ENCODE measurements at places on chromosomes 7 and 10.
A peak's percentile ranks its signal among the peaks of the same experiment; 100 is the strongest.

DNA sequence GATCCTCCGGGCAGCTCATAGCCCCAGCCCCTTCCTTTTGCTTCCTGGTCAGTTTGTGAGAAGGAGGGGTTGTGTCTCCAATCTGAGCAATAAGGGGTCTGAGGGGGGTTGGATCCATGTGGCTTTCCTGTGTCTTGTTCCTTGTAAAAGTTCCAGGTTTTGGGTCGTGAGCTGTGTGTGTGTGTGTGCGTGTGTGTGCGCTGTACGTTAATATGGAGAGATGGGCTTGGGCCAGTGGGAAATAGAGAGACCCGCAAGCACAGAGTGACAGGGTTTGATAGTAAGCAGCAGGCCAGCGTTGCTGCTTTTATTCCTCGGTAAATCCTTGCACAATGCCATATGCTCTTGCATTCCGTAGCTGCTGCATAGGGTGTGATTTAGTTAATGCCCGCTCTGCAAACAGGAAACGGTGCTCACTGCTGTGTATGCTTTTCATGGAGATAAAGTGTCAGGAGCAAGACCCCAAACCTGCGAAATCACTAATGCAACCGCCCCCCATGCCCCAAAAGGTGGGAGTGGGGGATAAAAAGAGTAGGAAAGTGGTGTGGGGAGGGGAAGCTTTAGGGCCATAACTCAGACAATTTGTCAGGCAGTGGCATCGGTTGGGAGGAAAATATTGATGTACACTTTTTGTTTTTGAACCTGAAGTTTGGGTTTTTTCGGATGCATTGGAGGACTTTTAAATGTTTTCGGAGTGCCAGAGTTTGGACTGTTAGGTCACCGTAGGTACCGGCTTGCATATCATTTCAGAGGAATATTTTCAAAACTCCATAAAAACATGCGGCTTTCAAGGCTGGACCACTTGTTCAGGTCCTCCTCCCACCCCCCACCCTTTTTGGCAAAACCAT, 108.7 kb downstream of the TCF7L2 start:
- no peak for DNase-seq

- no peak for DNase-seq
These were observed 14.6 kb downstream of the WBP1L start for GRCh38 chr10:102758240-102758932.

- peak; percentile 18 for DNase-seq
These were observed 166.0 kb upstream of the SP4 start for GRCh38 chr7:21261627-21262594.

DNA sequence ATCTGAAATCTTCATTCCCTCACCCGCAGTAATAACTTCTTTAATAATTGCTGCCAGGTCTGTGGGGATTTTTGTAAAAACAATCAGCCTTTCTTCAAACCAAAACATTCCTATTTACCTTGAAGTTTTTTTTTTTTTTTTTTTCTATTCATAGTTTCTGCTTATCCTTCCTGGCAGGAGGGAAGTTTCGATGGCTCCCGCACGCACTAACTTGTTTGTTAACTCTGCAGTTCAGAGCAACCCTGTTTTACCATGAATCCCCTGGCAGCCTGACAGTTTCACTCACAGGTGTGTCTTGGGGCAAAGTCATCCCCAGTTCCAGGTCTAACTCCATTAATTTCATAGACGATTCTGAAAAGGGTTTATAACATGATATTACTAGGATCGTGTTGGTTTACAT, 149.3 kb downstream of the KLF6 start:
- DNase-seq: no peak

GRCh38 chr7:36507475-36508440, 118.1 kb downstream of the ANLN start:
- peak; percentile 8 for DNase-seq

DNA sequence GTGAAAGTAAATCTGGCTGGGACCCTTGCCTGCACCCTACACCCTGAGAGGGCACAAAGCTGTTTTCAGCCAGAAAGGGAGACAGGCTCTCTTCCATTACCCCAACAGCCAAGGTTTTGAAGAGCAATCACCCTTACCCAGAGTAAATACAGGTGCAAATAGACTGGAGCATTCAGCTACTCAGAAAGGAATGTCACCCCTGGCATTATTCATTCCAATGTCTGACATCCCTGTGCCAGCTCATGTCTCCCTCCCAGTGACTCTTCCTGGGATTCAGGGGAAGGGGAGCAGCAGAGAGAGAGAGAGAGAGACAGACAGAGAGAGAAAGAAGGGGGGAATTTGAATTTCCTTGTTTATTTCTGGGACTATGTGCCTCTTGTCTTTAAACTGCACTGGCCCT, 611.8 kb downstream of the SORCS3 start:
- DNase-seq: no peak

DNA sequence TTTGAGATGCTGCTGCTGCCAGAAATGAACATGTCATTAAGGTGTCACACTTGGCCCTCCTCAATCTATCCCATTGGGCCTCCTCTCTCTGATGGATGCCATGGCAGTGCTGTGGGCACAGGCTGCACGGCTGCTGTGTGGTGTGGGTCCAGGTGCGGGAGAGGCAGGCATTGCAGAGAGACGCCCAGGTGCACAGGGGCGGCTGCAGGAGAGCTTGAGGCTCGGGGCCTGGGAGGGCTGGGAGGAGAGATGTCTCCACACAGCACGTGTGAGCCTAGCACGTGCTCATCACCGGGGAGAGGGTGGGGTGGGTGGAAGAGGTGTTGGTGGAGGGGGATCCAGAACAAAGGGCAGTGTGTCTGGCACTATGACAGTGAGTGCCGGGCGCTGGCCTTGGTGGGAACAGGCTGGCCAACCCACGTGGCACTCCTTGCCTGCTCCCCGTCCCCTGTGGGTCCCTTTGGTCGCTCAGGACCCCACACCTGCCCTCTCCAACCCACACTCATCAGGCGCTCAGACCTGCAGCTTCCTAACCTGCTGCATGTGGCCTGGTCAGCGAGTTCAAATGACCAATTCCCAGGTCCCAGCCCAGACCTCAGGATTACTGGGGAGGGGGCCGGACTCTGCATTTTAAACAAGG, 39.9 kb upstream of the BNIP3 start:
- no peak for DNase-seq

- no peak for DNase-seq
These were observed 306.4 kb upstream of the CDC14C start for GRCh38 chr7:48617993-48618392.

DNA sequence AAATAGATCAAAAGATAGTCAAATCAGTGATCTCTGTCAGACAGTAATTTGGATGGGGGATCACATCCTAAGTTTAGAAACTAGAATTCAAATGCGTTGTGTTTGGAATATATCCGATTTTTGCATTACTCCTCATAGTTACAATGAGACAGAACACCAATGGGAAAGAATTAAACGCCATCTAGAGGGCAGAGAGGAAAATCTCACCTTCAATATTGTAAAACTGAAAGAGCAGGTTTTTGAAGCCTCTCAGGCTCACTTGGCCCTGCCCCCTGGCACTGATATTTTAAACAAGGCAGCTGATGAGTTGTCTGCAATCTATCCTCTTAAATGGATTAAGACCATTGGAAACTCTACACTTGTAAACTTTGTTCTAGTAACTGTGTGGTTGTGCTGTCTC, 17.7 kb downstream of the FRG2B start:
- peak; percentile 6 for DNase-seq

DNA sequence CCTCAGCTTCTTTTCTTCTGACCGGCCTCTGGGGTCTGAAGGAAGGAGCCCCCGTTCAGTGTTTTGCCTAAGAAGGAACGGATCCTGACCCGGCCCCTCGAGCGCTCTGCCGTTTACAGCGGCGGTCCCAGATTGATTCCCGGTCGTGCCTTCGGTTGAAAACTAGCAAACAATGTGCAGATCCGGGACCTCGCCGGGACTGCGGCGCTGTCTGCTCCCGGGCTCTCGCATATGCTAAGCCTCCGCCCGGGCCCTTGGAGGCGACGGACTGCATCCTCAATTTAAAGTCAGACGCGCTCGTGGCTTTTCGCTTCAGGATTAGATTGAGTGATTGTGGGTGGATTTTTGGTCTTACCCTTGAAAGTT, 559 bp downstream of the DBF4 start:
- peak; percentile 58 for DNase-seq

DNA sequence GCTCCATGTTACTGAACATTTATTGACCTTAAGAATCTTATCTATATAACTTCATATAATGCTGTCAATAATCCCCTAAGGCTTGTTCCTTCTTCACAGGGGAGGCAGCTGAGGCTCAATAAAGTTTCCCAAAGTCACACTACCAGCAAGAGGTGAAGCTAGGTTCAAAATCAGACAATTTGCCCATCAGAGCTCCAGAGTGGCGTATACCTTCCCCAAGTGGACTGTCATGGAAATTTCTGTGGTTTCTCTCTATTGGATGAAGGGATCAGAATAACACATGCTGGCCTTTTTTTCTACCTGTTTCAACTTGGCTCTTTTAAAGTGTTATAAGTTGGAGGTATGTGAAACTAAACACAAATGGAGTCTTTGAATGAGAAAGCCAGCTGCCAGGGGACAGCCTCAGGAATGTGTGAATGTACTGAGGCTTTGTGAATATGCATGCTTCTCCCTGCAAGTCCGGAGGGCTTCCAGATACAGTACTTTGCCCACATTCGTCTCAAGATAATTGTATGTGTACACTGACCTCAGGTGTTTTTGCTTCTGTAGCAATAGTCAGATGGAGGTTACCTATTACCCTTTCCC, 656.3 kb upstream of the CELF2 start:
- DNase-seq: no peak

GRCh38 chr10:92080244-92080643, 156.7 kb downstream of the BTAF1 start:
- no peak for DNase-seq

DNA sequence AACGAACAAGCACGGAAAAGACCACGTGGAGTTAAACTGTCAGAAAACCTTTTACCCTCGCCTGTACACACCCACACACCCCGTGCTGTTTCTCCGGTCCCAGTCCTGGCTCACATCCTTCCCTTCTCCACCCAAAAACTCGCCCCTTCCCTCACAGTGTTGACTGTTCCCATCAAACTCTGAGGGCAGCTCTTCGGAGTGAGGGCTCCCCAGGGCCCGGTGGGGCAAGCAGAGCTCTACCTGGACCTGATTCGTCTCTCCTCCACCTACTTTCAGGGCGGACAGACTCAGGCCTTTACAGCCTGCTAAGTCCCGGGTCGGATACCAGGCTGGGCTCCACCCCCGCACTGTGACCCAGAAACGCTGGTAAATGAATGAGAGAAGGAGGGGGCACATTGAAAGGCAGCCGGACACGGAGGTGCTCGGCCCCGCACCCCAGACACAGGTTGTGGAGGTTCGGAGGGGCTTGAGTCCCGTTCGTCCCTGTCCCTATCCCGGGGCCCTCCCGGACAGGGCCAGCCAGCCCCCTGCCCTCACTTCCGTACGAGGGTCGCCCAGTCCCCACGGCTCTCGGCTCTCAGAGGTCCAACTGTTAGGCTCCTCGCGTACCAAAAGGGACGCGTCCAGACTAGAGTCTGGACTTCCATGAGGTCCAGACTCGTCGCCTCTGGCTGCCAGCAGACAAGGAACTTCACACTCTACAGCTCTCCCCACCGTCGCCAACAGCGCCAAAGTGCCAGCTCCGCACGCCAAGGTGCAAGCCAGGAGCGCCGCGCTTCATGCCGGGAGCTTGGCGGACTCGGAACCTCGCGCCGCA, 31.7 kb upstream of the ASL start:
- DNase-seq: no peak

DNA sequence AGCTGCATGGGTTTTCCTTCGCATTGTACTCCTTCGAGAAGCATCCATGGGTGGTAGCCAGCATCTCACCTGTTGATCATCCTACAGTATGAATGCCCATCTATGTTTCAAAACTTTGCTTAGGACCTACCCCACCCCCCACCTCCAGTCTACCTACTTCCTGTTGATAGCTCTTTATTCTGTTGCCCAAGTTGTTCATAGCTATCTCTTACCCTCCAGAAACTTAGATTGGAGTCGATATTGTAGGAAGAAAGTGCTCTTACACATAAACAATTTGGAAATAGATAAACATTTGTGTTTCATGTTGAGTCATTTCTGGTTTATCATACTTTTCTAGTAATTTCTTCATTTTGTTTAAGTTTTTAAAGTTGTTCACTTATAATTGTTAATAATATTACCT, 90.1 kb downstream of the FAS start:
- no peak for DNase-seq

DNA sequence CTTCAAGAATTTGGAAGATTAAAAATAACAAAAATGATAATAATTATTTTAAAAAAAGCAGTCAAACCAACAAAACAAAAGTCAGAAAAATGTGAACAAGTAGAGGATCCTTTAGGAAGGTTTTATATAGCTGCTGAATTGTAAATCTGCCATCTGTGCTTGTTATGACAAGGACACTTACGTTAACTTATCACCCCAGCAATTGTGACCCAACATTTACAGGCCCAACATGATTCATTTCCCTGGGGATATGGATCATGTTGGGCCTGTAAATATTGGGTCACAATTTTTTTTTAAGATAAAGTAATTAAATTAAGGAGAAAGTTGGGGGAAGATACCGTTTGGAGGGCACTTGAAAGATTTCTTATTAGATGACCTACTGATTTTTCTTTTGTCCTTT, 261.4 kb upstream of the HABP2 start:
- peak; percentile 57 for DNase-seq

GRCh38 chr7:127858915-127859189, 172.4 kb downstream of the LRRC4 start:
- DNase-seq: no peak

DNA sequence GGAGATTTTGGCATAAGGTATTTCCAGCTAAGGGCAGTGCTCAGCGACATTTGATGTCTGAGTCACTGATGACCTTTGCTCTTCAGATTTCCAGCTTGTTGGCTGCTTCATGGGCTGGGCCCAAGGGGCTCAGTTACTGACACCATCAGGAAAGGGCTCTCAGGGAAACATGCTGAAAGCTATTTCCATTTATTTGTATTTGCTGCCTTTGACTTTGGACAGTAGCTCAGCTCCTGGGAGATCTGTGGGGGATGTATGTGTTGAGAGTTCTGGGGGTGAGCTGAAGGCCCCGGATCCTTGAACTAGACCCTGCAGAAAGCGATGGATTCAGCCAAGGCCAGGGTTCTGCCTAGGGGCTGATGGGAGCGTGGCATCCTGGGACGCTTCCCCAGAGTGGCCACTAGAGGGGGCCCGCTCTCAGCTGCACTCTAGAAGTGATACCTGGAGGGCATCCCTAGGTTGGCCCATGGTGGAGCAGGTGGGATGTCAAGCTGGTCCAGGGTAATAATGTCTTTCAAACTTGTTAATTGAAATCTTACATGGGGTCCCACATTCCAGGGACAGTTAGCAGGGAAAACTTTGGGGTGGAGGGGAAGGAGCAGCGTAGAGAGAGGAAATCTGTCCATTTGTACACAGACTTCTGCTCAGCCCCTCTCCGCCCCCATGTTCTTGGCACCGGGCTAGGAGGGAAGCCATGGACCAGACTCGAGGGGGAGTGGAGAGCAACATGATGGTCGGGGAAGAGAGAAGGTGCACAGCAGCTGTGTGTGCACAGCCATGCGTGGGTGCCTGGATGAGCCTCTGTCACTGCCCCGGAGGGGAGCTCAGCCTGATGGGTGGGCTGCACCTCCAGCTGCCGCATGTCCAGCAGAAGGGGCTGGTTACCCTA, 3.0 kb upstream of the BTBD16 start:
- peak; percentile 59 for DNase-seq

- DNase-seq: no peak
These were observed 1.0 kb upstream of the GNA12 start for GRCh38 chr7:2845034-2845592.

Data from NCI-H524 (cell line).